IPS DF 19.7 (cell line): ENCODE measurements at places on chromosomes 3 and 15.

DNA sequence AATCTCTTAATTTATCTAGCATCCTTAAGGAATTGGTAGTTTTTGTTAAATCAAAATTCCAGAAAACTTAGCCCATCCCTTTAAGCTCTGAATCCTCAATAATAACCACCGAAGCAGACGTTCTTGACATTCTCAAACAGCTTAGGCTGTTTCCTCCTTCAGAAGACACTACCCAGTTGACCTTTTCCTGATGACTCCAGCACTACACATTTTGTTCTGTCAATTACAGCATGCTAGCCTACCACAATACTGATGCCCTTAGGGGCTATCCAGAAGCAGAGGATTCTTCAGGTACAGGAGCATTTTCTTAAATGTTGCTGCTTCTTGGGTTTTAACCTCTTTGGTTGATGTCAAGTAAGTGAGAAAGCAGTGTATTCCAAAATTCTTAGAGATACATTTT, 33.4 kb downstream of the ETV5 start:
- DNase-seq, result no peak

DNA sequence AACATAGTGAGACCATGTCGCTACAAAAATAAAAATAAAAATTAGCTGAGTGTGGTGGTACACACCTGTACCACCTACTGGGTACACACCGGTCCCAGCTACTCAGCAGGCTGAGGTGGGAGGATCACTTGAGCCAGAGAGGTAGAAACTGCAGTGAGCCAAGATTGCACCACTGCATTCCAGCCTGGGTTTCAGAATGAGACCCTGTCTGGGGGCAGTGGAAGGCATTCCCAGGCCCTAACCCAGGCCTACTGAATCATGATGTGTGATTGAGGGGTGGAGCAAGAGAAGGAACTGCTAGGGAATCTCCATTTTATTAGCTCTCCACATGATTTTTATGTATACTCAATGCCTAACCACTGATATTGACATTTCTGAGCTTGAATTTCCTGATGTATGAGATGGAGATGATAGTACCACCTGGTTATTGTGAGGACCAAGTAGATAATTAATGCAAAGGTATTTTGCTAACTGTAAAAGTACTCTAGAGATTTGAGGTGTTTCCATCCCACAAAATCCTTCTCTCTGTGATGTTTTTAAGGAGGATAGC, 169.5 kb upstream of the UMPS start:
- DNase-seq, result no peak

- no peak for DNase-seq
These were observed at the start of gene LTK for GRCh38 chr15:41513506-41514227. Gene LTK (minus strand): TSS chr15:41513827. CDS start chr15:41513709, 118 bp downstream.

- DNase-seq, result no peak
These were observed 6.4 kb downstream of the TMEM207 start for GRCh38 chr3:190443257-190443656.

GRCh38 chr3:195555110-195555509, 12.0 kb upstream of the PPP1R2 start:
- DNase-seq, result no peak

GRCh38 chr3:2485027-2485375, 386.3 kb downstream of the CNTN4 start:
- DNase-seq, result no peak

DNA sequence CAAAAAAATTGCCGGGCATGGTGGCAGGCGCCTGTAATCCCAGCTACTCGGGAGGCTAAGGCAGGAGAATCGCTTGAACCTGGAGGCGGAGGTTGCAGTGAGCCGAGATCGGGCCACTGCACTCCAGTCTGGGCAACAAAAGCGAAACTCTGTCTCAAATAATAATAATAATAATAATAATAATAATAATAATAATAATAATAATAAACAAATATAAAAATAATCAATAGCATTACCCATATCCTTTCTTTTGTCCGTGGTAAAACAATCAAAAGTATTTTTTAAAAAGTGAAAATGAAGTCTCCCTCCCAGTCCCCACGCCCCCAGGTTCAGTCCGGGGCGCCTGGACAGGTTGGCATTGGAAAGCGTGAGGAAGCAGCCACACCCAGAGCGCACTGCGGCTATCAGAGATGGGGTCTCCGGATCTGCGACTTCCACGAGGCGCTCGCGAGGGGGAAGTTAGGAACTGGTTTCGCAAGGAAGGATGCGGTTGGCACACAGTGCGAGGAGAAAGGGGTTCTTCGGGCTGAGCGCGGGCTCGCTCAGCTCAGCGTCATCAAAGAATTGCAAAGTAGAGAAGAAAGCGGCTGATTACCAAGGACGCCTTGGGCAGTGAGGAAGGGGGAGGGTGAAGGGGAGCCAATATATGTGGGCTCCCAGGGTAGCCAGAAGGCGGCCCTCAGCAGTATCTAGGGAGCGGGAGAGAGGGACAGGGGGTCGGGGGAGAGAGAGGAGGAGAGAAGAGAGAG, 69.5 kb upstream of the EPHB3 start:
- no peak for DNase-seq

DNA sequence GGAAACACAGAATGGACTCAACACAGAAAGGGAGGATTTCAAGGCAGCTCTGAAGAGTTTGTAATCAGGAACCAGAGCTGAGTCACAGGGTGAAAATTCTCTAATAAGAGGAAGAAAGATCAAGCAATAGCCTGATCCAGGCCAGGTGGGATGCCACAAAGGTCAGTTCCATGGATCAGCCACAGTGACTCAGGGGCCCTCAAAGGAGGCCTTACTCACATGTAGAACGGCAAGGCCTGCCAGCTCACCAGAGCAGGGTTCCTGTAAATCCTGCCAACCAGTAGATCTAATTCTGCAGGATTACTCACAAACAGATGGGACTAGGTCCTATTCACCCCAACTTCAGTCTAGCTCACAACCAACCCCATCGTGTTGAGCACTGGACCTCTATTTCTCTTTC, 78.3 kb upstream of the PPP2R3A start:
- DNase-seq, result no peak

DNA sequence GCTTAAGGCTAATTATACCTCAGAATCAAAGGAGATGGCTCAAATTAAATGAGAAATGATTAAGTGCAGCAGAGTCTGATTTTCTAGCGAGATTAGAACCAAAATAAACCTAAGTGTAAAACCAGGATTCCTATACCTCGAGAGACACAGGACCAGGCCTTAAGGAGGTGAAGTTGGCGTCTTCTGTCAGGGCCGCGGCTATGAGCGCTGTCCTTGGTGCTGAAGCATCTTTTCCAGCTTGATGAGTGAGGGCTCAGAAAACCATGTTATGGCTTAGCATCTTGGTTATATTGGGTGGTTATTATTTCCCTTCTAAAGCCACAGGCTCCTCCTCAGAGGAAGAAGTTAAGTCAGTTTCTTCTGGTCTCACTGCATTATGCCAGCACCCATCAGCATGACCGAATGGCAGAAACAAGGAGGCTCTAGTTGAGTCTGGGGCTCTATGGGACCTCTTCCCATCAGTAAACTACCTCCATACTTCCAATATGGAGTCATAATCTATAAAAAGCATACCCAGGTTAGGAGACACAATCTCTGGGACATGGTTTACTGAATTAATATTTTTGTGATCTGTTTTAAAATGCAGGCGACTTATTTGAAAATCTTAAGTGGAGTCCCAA, 120.1 kb upstream of the NMNAT3 start:
- no peak for DNase-seq

GRCh38 chr3:71600646-71601288, 17.2 kb upstream of the FOXP1 start:
- DNase-seq, result no peak

DNA sequence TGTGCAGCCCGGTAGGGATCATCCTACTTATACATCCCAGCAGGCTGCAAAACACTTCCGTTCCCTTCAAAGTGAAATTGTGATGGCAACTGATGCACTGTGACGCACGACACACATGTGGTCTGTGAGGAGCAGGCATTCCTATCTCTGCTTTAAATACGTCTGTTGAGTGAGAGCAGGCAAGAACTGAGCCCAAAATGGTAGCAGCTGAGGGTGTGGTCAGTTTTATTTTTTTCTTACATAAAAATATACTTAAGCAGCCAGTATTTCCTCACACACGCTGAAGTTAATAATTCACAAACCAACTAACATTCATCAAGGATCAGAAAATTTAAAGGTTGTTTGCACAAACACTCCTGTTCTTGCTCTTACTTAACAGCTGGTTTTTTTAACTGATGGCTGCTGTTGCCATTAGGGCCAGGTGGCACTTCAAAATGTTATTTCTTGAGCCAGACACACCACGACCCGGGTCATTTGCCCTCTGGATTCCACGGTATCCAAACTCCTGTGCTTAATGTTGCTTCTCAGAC, 23.9 kb downstream of the LRIG1 start:
- no peak for DNase-seq

- DNase-seq, result no peak
These were observed 693 bp downstream of the RASGRP1 start for GRCh38 chr15:38563723-38564519.

DNA sequence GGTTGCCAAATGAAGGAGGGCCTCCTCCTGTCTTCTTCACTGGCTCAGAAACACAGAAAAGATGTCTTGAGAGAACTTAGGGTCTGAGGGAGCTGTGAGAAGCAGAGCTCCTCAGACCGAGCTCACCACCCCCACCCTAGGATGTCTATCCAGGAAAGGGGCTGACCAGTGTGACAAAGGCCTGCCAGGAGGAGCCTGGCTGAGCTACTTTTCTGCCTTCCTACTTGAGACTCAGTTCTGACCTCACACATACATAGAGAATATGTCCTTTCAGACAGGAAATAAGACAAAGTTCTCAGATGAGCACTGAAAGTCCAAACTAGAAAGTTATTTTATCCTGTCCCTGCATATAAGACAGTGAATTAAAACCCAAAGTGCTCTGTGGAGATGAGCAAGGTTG, 54.5 kb downstream of the KIF9 start:
- no peak for DNase-seq

- no peak for DNase-seq
These were observed 315.4 kb downstream of the DIPK2A start for GRCh38 chr3:144287001-144287400.

- no peak for DNase-seq
These were observed 9.6 kb downstream of the UBL7 start for GRCh38 chr15:74451322-74451721.

GRCh38 chr3:154111365-154111935, 9.7 kb upstream of the ARHGEF26 start:
- DNase-seq, result no peak

DNA sequence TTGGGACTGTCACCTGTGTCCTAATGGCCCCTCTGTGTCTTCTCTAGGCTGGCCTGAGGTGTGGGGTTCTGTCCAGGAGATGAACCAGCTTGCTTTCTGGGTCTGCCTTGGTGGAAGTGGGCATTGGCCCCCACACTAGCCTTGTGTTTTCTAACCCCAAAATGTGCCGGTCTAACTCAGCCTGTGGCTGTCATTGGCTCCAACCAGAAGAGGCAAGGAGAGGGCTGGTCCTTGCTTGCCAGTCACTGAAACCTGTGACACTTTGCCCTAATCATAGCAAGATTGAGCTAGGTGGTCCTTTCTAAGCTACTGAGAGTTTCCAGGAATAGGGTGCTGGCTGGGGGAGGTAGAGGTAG, 2.2 kb downstream of the C15orf39 start:
- no peak for DNase-seq

DNA sequence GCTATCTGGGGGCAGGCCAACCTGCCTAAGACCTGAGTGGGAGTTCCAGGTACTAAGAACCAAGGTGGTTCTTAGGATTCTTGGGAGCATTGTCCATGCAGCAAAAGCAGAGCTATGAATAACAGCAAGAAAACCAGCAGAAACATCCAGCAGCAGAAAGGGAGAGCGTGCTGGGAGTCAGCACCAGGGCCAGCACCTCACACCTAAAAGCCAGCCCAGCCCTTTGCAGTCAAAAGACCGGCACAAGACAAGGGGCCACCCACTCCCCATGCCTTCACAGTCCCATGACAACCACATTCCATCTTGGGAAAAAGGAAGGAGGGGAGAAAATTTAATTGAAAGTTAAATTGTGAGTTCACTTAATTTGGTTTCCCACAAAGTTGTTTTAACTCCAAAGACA, 364.9 kb downstream of the AGBL1 start:
- DNase-seq, result peak; percentile 15

GRCh38 chr15:65841121-65841930, 28.0 kb upstream of the RAB11A start:
- DNase-seq, result no peak

DNA sequence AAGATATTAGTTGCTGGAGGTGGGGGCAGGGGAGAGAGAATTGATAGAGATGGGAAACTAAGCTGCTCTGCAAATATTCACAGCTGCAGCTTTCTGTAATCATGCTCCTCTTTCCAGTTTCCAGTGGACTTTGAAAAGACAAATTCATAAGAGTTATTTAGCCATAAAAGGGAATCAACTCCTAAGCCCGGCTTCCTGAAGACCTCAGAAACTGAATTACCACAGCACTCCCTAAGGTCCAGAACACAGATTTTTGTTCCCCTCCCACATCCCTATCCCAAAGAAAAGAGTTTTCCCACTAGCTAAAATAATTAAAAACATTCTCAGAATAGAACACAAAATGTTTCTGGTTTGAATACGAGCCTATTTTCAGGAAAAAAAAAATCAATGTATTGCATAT, 871.8 kb upstream of the NR2F2 start:
- no peak for DNase-seq

DNA sequence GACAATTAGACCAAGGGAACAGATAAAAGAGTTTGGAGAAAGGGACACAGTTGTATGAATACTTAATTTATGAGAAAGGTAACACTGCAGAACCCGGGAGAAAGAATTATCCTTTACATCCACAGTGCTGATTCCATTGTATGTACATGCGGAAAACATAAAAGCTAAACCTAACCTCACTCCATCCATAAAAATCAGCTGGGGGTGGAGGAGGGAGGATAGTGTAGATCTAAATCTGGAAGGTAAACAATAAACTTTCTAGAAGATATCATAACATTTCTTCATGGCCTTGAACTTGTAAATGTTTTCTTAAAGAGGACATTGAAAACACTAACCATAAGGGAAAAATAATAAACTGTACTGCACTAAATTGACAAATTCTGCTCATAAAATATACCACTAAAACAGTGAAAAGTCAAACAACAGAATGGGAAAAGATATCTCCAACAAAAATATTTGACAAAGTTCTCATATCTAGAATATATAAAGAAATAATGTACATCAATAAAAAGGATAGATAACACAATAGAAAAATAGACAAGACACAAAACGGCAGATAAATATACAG, 220.5 kb downstream of the DPH6 start:
- DNase-seq, result no peak

- DNase-seq, result no peak
These were observed 21.2 kb downstream of the CRTC3 start for GRCh38 chr15:90550919-90551318.

- no peak for DNase-seq
These were observed 59.9 kb downstream of the MESD start for GRCh38 chr15:80929689-80930088.
